ENCODE measurements at places on chromosomes 1 and 21.

DNA sequence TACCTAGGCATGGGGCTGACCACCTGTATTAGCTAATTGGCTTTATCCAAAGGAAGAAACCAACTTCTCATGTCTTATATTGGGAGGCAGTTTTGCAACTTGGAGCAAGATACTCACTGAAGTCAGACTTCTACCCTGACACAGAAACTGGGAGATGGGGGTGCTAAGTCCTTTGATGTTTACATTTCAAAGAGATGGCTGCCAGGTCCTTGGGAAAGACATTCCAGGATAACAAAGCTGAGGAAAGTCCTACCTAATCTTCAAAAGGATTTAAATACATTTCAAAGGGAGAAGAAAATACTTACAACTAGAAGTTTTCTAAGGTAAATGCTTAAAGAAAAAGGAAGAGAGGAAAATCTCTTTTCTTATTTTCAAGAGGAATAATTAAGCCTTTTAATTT lies 62.1 kb downstream of the FH start:
- no peak for DNase-seq

GRCh38 chr1:10909697-10910680 lies 102.5 kb upstream of the TARDBP start:
- DNase-seq = peak; percentile 73

GRCh38 chr1:94660994-94661393 lies 119.4 kb upstream of the F3 start:
- DNase-seq = no peak

DNA sequence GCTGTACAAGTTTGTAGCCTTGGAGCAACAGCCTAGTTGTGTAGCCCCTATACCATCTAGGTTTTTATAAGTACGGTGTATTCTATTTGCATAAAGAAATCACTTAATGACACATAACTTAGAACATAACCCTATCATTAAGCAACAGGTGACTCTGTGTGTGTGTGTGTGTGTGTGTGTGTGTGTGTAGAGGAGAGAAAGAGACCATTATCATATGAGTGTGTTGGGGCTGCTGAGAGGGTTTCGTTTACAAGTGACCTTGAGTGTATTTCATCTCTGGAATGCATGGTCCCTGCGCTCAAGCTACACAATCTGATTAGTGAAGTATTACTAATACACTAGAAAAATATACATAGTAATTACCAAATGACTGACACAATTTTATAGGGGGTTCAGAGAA lies 115.1 kb downstream of the RABGAP1L start:
- no peak for DNase-seq

DNA sequence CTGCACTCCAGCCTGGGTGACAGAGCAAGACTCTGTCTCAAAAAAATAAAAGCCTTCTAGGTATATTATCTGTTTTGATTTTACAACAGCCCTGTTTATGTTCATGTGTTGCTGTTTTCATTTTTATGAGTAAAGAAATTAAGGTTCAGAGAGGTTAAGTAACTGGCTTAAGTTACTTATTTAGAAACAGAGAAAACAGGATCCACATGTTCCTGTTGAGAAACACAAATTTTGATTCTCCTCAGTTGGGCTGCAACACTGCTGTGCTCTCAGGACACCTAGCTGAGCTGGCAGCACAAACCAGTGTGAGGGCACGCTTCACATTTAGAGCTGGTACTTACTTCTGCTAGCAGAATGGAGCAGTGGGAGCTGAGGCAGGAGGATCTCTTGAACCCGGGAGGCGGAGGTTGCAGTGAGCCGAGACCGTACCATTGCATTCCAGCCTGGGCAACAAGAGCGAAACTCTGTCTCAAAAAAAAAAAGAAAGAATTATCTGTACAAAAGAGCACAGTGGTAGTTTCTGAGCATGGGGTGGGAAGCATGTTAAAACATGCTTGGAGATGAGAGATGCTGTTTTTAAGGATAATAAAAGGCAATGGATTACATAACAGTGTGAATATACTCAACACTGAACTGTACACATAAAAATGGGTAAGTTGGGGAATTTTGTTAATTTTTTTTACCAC lies 2.4 kb downstream of the SPRTN start:
- DNase-seq = no peak

GRCh38 chr21:32372755-32373154 lies 20.1 kb downstream of the URB1 start:
- no peak for DNase-seq

DNA sequence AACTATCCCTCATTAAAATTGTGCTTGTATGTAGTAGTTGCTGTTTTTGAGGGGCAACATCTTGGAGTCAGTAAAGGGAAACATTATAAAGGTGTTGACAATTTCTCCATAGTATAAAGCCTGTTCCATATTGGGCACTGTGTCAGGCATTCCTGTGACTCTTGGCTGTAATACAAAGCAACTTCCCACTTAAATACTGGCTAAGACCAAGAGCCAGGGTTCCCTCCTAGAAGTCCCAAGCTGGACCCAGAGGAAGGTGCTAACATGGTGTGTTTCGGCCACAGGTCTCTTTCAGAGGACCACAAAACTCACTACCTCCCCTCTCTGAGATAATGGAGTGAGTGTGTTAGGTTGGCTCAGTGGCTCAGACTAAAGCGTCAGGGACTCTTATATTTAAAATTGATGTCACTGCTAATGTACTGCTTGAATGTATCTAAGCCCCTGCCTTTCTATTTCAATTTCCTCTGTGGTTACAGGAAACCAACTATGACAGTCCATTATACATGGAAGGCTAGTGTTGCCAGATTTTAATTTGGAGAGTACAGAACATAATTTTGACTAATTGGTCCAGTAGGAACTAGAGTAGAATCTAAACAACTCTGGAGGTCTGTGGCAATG lies 74.7 kb upstream of the RGL1 start:
- no peak for DNase-seq

DNA sequence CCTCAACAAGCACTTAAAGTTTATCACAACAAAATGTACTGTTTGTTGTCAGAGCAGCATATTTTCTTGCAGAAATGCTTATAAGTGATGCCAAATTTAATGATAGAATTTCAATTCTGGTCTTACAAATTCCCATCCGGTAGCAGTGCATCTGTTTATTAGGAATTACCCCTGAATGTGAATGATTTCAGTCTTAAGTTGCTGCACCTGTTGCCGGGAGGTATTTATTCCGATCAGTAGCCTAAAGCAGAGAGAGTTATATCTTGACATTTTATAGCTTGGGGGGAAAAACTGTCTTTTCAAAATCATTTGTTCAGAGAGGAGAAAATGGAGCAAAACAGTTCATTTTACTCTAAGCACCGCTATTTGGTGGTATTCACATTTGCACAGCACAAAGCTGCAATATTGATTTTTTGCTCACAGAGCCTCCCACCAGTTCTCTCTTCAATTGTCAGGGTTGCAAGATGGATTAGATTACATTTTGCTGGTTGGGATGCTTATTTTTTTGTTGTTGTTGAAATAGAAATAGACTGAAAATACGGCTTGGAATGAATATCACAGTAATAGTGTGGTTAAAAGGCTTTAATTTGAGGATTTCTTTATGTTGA lies 98.6 kb downstream of the ADGRL2 start:
- no peak for DNase-seq

Data from activated CD4-positive, alpha-beta T cell treated with anti-CD3 and anti-CD28 coated beads for 4 hours (primary cell).